ENCODE measurements at places on chromosomes 2 and 18.

GRCh38 chr2:23091900-23092299 is 293.1 kb upstream of the KLHL29 start:
- DNase-seq, result no peak

DNA sequence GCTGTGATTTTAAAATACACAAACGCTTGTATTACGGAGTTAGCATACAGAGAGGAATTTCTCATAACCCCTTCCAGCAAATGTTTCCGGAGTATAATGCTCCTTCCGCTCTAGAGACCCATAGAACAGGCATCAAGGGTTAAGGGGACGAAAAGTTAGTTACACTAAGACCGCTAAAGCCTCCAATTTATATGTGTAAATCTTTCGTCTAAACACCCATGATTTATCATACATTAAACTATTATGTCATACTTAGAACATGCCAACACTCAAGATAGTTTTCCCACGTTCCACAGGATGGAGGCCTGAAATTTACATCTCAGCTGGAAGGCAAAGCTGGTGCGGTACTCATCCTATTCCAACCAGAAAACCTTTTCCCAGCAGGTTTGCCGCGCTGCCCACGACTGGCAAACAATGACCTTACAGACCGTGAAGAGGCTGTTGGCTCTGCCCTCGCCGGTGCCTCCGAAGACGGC is 650 bp downstream of the ORMDL1 start:
- DNase-seq, result no peak

- DNase-seq, result no peak
Observed at GRCh38 chr2:182972548-182972942, 65.7 kb downstream of the NCKAP1 start.

DNA sequence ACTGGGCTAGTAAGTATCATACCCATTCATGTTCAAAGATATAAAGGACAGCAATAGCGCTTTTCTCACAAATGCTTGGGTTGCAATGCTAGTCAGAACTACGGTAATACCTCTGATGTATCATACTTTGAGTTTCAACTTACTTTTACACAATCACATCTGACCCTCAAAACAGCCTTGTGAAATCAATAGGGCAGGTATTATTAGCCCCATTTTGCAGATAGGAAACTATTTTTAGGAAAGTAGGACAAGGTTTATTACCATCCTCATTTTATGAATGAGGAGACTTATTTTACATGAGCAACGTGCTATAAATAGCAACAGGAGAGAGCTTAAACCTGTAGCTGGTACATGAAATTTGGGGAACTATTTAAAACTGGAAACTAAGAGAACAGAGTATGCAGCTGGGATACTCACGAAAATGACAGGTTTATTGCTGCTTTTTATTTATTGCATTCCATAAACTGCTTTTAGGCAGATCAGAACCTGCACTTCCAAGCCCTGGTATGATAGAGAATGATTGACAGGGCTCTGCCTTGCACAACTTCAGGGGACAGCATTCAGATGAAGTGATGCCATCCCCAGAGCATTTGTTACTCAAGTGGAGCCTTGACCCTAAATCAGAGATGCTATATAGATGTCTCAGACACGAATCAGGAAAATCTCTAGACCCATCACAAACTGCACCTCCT is 42.4 kb upstream of the PPM1B start:
- DNase-seq, result no peak

GRCh38 chr18:54696616-54697293 is 105.7 kb downstream of the DYNAP start:
- DNase-seq, result no peak

GRCh38 chr18:21300035-21300907 is 58.2 kb downstream of the GREB1L start:
- no peak for DNase-seq

- DNase-seq, result no peak
Observed at GRCh38 chr2:100844514-100844913, 24.6 kb downstream of the NPAS2 start.

DNA sequence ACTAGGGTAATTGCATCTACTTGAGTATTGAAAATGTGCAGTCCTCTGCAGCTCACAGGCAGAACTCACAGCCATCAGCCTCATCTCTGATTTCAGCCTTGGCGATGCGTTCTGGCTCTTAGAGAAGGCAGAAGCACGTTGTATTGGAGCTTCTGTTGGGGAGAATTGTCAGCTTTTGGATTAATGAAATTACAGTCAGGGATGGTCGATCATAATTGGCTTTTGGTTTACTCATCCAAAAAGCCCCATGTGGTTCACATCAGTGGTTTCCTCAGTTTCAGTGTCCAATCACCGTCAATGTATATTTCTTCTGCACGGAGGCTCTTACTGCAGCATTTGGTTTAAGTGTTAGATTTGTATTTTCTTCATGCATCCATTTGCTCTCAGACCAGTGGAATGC is 218.5 kb upstream of the SOX11 start:
- no peak for DNase-seq

DNA sequence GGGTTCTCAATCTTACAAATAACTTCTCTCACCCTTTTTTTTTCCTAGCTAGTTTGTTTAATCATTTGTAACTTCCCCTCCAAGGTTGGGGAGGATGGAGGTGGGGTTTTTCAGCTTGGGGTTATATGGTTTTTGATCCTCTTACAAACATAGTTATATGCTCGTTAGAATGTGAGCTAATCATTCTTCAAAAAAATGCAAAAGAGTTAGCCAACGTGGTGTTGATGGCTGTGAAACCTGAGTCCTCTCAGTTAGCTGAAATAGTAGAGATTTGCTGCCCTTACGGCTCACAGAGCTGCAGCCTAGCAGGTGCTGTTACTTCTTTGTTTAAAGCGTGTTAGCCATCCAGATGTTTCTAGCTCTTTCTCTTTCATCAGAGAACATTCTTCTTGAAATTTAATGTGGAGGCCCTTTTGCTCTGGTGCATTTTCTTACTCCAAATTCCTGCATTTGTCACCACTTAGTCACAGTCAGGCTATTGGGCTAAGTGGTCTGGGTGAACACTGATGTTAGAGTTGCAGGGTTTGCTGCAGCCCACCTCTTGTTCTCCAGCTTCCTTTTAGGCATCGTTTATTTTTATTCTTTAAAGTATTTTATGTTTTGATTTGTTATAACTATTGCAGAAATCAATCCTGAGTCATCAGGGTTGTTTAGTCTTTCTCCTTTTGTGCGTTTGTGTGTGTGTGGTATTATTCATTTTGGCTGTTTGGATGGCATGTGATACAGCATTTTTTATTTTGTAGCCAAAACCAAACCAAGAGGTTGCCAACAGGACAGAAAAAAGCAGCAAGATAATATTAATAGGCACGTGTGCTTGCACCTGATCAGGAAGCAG is 41.1 kb downstream of the LIMS1 start:
- DNase-seq, result no peak

DNA sequence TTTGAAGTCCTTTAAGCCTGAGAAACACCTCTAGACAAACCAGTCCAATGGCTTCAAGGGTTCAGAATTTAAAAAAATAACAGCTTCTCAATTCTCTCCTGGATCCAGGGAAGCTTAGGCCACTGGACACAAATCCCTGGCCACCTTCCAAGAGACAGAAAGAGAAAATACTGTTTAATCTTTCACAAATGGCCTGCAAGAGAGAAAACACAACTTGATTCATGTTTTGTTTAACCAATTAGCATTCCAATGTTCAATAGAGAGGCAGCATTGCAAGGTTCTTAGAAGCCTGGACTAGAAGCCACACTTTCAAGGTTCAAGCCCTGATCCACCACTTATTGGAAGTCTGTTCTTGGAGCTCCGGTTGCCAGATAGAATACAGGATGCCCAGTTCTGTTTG is 109.0 kb upstream of the PARD3B start:
- DNase-seq, result no peak

GRCh38 chr2:240968731-240969624 is 29.4 kb upstream of the SNED1 start:
- no peak for DNase-seq

DNA sequence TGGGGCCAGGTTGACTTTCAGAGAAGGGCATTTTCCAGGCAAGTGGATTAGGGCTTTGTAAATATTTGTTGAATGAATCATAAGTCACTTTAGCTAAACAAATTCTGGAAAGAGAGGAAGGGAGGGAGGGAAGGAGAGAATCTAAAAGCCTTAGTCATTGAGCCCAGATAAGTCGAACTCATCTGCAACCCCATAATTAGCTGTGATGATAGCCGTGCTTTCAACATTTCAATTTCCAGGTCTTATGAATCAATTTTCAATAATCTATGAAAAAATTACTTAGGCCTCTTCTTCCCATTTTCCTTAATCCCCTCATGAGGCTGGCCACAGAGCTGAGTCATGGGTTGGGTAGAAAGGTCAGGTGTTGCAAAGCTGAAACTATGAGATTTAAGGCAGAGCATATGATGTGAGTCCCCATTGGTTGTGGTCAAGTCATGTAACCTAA is 111.9 kb upstream of the MAPRE2 start:
- no peak for DNase-seq

- no peak for DNase-seq
Observed at GRCh38 chr18:69559604-69560003, 158.9 kb downstream of the DOK6 start.

GRCh38 chr2:18304849-18305248 is 255.6 kb downstream of the RDH14 start:
- DNase-seq, result no peak
